ENCODE measurements at places on chromosomes 6 and 20.

- DNase-seq: no peak
Measured at GRCh38 chr6:25062070-25062811, 126.5 kb upstream of the RIPOR2 start.

GRCh38 chr6:91874971-91875370 lies 1288.1 kb upstream of the MAP3K7 start:
- no peak for DNase-seq

GRCh38 chr6:160438481-160438880 lies 90.3 kb downstream of the SLC22A3 start:
- DNase-seq: no peak

- DNase-seq: no peak
Measured at GRCh38 chr6:56624046-56624727, 18.5 kb downstream of the DST start.

Data from BE2C (cell line).